ENCODE measurements at places on chromosomes 1 and 21.

GRCh38 chr1:41414716-41415306 is 53.6 kb downstream of the FOXO6 start:
- DNase-seq, result no peak

DNA sequence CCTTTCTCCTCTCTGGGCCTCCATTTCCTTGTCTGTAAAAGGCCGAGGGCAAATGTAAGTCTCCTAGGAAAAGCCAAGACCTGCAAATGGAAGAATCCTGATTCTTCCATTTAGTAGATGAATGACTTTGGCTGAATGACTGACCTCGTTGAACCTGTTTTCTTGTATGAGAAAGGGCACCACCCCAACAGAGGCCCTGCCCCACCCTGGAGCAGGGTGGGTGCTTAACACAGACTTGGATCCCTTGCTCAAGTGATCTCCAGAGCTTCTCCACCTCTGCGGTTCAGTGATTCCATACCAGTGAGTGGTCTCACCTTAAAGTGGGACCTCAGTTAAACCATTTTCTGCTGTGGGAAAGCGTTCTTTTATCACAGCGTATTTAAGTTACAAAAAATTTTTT is 39.0 kb upstream of the GUCA2B start:
- no peak for DNase-seq

DNA sequence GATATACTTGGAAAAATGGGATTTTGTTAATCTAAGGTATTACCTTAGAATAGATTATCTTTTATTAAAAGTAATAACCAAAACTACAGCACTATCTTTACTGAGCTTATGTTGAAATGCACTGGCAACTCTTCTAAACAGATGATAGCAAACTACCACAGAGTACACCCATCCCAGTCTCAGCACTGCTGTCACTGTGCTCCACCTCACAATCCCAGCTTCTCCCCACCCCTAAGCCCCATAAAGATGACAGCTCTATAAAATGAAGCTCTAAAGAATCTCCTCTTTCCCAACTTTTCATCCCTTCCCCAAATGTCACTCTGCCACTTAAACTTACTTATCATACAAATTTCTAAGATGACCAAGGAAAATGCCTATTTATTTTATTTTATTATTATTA is 6.4 kb downstream of the DSTYK start:
- no peak for DNase-seq

DNA sequence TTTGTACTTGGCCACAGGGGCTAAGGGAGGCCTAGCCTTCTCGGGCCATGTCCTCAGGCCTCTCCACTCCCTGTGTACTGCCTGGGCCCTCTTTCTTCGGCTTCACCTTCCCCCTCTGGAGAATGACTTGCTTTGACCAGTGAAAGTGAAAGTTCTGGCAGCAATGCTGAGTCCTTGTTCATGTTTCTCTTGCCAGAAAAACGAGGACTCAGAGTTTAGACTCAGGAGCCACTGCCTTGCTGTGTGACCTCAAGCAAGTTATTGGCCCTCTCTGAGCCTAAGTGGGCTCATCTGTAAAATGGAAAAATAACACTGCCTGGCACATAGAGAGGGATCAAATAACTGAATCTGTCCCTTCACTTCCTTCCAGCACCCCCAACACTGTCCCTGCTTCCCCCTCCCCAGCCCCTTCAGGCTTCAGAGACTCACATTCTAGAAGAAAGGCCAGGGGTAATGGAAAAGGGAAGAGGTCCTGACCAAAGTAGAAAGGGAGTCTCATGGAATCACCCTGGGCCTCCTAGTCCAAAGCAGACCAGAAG is 1.5 kb downstream of the C1QA start:
- no peak for DNase-seq

DNA sequence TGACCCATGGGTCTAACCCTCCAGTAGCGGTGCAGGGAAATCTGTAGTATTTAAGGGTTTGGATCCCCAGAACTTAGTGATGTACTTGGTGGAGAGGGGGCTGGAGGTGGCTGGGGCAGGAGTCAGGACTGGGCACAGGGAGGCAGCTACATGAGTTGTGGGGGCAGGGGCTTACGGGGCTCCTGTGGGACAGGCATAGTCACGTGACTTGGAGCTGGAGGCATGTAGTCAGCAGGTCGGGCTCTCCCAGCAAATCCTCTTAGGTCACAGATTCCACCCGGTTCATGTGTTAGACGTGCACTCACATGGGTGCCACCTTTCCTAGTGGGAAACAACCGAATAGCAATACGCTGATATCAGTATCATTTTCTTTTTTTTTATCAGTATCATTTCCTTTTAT is 112.1 kb downstream of the PCP4 start:
- no peak for DNase-seq

DNA sequence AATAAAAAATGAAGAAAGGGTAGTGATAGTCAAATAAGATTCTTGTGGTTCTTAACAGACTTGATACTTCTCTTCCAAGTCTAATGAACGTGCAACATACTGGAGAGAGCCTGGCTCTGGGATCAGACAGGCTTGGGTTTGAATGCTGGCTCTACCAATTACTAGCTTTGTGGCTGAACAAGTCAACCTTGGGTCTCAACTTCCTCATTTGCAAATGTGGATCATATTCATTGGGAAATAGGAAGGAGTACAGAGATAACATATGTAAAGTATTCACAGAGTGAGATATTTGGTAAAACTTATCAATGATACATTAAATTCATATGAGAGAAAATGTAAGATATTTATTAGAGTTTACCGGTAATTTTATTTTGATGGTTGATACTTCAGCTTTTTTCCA is 2.0 kb downstream of the EDEM3 start:
- DNase-seq, result no peak

DNA sequence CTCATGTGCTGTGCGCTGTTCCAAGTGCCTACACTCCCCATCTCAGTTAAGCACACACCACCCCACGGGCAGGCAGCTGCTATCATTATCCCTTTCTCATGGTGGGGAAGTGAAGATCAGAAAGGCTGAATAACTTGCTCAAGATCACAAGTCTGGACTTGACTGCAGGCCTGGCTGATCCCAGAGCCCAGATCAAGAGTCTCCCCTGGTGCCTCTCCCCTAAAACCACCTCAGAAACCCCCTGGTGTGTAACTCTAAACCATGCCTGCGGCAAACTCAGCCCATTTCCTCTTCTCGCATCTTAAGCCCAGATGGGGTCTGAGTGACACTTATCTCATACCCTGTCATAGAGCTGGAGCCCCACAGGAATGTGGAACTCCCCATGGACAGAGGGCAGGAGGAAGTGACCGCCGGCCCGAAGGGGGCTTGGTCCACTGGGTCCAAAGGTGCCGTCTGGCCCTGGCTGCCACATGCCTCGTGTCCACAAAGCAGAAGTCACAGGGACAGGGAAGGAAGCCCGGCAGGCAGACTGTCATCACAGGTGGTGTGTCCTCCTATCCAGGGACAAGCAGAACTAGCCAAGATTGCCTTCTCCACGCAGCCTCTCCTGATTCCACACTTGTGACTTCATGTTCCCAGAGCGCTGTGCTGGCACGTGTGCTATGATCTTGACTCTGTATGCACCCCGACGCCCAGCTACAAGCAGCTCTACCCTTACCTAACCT is 92.1 kb downstream of the SYF2 start:
- DNase-seq, result no peak

GRCh38 chr1:21624571-21625389 is 44.4 kb downstream of the RAP1GAP start:
- DNase-seq, result peak; percentile 54

DNA sequence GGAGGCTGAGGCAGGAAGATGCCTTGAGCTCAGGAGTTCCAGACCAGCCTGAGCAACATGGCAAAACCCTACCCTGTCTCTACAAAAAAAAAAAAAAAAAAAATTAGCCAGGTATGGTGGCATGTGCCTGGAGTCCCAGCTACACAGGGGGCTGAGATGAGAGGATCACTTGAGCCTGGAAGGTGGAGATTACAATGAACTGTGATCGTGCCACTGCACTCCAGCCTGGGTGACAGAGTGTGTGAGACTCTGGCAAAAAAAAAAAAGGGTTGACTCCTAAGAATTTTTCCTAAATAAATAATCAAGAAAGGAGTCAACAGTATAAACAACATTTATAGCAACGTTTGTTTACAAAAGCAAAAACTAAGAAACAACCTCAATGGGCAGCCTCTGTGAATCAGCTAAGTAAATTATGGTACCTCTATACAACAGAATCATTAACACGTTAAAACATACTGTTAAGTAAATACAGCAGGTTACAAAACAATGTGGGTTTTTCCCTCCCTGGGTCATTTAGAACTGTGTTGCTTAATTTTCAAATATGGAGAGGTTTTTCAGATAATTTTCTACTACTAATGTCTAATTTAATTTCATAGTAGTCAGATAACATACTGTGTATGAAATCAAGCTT is 56.8 kb downstream of the SLC30A10 start:
- DNase-seq, result no peak

GRCh38 chr1:59384443-59384842 is 87.5 kb downstream of the FGGY start:
- no peak for DNase-seq

- DNase-seq, result no peak
Measured at GRCh38 chr1:247465796-247466195, 7.9 kb upstream of the OR2B11 start.

GRCh38 chr1:110696818-110697217 is 22.1 kb upstream of the KCNA3 start:
- no peak for DNase-seq

DNA sequence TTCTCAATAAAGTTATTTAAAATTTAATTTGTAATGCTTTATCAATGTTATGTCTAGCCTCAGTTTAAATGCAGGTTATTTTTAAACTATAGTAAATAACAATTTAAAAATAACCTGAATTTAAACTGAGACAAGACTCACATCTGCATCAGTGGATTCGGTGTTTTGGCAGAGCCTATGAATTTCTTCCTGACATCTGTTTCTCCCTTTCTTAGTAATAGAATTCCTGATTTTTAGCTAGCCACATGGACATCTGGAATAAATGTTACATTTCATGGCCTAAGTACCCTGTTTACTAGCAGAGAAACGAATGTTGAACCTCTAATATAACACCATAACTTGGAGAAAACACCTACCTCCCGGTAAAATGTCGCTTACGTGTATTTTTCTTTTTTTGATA is 1141.6 kb upstream of the ADGRL2 start:
- no peak for DNase-seq

GRCh38 chr1:10208537-10208936 is 1.8 kb upstream of the KIF1B start:
- no peak for DNase-seq

DNA sequence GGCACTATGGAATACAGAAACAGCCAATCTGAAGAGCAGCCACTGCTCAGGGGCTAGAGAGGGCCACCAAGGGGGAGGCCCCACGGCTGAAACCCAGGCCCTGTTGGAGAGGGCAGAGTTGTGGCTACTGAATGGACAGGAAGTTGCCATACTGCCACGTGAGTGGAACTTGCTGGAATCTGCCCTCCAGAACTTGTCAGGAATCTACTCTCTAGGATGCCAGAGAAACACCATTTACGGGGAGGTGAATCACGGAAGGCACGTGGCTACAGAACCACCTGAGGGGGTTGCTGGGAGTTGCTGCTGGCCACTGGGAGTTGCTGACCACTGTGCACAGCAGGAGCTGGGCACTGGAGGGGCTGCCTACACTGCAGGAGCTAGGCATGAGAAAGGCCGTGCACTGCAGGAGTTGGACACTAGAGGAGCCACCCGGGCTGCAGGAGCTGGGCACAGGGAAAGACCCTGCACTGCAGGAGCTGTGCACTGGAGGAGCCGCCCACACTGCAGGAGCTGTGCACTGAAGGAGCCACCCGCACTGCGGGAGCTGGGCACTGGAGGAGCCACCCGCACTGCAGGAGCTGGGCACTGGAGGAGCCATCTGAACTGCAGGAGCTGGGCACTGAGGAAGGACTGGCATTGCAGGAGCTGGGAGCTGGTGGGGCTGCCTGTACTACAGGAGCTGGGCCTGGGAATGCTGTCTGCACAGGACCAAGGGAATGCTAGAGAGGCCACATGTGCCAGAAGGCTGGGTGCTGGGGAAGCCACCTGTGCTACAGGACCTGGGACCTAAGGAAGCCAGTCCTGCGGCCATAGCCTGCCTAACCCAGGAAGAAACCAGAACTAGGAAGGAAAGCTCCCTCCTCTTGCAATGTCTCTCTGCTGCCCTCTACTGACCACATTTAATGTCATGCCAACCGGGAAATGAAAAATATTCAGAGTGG is 343.4 kb downstream of the MATN1 start:
- peak; percentile 53 for DNase-seq

DNA sequence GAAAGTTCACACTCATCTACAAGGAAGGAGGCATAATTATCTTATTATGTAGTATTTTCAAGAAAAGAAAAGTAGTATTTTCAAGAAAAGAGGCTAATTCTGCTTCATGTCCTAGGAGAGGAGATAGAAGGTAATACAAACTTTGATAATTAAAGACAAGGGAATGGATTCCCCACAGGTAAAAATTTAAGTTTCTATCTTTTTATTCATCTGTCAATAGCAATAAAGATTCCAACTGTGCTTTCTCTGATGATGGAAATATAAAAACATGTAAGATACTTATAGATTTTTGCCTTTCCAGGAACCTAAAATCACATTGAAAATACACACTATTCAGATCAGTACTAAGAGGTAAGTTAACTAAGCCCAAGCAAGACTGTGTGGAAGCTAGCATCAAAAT is at the start of gene OR2M2:
Gene OR2M2 (plus strand): TSS at position 301 of the 400 bp plus-strand sequence. CDS start 5,165 bp downstream, outside the sequence.
- no peak for DNase-seq

DNA sequence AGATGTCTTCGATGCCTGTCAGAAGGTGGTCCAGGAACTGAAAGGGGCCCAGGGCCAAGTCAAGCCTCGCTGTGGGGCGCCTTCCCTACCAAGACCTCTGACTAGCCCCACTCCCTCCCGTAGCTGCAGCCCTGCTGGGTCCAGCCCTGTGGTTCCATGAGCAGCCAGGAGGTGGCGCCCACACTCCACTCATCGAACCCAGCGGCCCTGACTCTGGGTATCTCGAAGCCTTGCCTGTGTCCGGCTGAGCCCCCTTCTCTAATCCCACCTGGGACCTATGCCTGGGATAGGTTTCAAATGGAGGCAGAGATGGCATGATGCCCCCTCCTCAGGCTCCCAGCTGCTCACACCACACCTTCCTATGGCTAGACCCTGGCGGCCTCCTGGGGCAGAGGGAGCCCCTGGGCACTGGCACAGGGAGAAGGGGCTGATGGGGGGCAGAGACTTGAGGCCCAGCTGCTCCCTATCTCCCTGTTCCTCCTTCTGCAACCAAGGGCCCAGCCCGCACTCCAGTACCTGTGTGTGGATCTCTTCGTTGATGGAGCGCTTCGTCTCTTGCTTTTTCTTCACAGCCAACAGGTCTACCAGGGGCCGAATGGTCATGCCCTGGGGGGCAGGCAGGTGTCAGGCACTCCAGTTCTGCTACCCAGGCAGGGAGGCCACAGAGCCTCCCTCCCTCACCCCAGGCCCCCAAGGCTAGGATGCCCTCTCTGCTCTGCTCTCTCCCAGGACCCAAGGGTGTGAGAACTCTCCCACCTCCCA is 52.0 kb downstream of the SLC9A1 start:
- peak; percentile 65 for DNase-seq

- DNase-seq, result no peak
Measured at GRCh38 chr1:64984737-64985136, 18.4 kb upstream of the JAK1 start.

DNA sequence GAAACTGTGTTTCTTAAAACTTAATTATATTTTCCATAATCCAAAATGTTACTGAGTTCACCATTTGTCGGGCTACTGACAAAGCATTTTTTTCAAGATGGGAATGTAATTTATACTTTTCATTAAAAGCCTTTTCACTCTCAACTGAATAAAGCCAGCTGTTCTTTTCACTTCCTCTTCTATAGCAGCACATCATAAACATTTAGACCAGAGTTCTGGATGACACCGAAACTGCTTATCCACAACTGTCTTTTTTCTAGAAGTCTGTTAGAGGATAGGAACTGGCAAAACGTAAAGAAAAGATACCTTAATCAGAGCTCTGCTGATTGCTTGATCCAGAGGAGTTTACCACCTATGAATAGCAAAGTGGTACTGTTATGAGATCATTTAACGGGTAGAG is 594.7 kb downstream of the ADGRL2 start:
- DNase-seq, result no peak

GRCh38 chr1:7265771-7266371 is 480.6 kb downstream of the CAMTA1 start:
- DNase-seq, result peak; percentile 95
